Stimulated activated CD8-positive, alpha-beta memory T cell treated with anti-CD3 and anti-CD28 coated beads, Interleukin-4, amount 100 ng/mL, for 1 hour (primary cell): ENCODE measurements at places on chromosomes 2 and 18.

- no peak for DNase-seq
Measured at GRCh38 chr2:37468170-37468569, 123.7 kb downstream of the QPCT start.

DNA sequence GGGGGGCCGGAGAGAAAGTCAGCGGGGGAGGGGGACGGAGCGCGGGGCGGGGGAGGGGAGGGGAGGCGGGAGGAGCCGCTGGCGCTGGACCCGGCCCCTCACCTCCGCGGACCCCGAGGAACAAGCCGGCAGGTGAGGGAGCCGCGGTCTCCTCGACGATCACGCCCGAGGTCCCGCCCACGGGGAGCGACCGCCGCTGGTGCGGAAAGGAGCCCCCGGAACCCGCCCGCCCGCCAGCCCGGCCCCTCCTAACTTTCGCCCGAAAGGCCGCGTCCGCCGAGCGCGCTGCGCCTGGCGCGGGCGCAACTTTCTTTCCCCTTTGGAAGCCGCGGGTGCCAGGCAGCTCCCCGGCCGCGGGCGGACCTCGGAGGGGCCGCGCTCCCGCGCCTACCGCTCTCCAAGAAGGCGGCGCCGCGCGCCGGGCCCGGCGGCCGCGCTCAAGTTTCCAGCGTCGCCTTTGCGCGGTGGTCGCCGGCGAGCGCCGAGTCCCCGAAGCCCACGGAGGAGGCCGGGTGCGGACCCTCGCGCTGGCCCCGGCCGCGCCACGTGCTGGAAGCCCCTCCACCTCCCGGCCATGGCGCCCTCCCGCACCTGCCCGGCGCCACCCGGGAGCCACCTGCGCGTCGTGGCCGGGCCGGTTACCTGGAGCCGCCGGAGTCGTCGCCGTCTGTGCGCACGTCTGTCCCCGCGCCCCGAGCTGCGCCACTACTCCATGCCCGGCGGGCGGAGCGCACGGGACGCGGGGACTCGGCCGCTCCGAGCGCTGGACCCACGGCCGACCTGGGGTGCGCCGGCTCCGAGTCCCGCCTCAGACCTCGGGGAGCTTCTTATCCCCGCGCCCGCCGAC is at the start of gene ALKAL2:
Gene ALKAL2 (minus strand): TSS at position 181 of the 847 bp plus-strand sequence. CDS start 256 bp downstream, outside the sequence.
- DNase-seq = no peak

DNA sequence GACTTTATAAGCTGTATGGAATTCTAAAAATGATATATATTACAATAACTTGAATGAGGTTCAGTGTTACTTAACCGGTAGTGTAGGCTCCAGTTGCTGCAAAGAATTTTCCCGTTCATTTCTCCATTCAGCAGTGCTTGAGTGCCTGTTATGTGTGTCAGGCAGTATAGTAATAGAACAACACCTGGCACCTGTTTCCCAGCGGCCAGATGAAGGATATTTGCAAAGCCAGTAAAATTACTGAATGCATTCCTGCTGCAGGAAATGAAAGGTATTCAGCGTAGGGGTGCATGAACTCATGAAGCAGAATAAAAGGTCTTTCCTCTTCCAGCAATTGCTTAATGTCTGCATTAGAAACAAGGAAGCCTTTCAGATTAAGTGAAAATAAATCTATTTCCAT is 18.8 kb downstream of the YPEL5 start:
- no peak for DNase-seq

DNA sequence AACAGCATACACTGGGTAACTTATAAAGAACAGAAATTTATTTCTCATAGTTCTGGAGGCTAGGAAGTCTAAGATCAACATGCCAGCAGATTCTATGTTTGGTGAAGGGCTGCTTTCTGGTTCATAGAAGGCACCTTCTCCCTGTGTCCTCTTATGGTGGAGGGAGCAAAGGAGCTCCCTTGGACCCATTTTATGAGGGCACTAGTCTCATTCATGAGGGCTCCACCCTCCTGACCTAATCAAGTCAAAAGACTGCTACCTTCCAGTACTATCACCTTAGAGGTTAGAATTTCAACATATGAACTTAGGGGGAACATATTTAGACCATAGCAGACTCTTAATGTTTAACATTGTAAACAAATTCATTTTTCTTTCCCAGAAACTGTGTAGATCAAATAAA is 54.5 kb downstream of the ACVR1C start:
- DNase-seq = no peak

- DNase-seq = no peak
Measured at GRCh38 chr2:228602288-228602687, 420.8 kb upstream of the SPHKAP start.

DNA sequence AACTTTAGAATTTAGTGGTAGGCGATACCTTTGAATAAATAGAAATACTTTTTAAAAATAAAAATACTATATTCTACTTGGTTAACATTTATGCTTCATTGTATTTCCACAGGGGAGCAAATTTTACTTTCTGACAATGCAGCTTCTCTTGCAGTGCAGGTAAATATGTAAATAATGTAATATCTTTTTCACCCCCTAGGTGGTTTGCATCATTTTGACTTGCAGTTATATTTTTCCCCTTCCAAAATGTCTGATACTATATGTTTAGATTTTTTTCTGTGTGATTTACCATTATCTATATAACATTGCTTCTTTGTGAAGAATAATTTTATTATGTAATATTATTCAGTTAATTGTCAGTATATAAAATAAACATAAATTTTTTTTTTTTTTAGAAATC is 28.5 kb downstream of the MTX2 start:
- no peak for DNase-seq

GRCh38 chr2:134336352-134336751 is 82.5 kb downstream of the MGAT5 start:
- DNase-seq = no peak

- DNase-seq = no peak
Measured at GRCh38 chr18:48713309-48713708, 174.5 kb downstream of the CTIF start.

DNA sequence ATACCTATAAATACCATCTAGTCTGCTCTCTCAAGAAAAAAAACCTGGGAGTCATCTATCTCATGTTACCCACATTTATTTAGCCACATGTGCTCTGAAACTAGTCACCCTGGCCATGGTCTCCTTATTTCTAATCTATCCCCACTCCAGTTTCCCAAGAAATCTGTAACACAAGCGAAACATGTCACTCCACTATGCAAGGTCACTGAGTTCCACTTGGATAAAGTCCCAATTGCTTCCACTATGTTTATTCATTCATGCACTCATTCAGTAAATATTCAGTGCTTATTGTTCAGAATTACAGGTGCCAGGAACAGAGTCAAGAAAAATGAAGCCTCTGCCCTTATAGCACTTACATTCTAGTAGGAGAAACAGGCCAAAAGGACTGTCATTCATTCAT is 369.4 kb upstream of the CYRIA start:
- DNase-seq = no peak

DNA sequence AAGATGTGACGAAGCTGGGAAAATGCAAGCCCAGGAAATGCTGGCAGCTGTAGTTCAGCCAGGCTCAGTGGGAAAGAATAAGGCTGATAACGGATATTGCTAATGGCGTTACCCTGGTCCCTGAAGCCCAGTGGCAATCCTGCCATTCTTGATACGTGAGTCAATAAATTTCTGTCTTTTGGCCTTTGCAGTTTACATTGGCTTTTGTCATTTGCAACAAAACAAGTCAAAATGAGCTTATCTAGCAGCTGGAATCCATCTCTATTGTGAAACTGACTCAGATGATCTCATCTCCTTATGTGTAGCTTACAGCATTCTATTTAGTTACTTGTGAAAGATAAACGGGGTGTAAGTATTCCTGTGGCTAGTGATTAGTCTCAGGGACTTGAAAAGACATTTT is 43.8 kb downstream of the ARL6IP6 start:
- DNase-seq = no peak

- DNase-seq = no peak
Measured at GRCh38 chr2:27092696-27093429, 6.3 kb downstream of the KHK start.

GRCh38 chr2:48161628-48162027 is 255.3 kb upstream of the FBXO11 start:
- no peak for DNase-seq

GRCh38 chr2:218368150-218368528 is 11.5 kb downstream of the CATIP start:
- no peak for DNase-seq

DNA sequence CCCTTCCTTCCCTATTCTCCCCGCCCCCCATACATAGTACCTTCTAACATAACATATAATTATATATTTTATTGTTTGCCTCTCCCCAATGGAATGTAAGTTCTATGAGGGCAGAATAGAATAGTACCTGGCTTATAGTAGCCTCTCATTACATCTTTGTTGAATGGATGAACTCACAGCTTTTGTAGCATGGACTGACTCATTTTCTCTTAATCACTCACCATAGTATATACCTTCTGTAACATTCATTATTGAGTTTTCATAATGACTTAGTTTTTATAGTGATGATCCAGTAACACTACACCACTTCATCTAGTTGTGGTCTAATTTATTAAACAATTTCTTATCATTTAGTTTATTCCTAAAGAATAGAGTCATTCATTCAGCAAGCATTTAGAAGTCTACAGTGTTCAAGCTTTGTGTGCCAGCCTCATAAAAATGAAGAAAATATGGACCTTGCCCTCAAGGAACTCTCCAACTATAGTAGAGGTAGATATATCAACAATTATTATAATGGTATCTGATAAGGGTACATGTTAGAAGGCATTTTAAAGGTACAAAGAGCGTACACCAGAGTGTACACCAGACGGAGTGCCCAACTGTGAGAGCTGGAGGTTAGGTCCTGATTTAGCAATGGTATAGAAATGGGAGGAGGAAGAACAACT is 31.1 kb downstream of the NCOA1 start:
- DNase-seq = no peak

GRCh38 chr2:232415138-232415690 is 8.6 kb downstream of the ALPG start:
- DNase-seq = no peak

- DNase-seq = no peak
Measured at GRCh38 chr2:103738606-103739005, 976.8 kb downstream of the TMEM182 start.

- DNase-seq = no peak
Measured at GRCh38 chr2:832635-833034, 118.0 kb upstream of the SNTG2 start.

DNA sequence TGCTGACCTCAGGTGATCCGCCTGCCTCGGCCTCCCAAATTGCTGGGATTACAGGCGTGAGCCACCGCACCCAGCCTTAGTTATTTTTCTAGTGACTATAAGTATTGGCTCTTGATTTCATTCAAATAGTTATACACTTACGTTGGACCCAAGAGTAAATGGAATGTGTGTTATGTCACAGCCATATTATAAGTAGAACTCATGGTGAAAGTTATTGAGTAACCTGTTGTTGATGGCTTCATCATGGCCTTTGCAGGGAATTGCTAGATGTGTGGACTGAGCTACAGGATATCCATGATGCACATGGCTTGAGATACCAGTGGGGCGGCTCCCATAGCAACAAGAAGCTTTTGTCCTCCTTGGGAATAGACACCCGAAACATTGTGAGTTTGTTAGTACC is 44.7 kb downstream of the AFTPH start:
- no peak for DNase-seq

- no peak for DNase-seq
Measured at GRCh38 chr2:158797963-158798700, 3.0 kb downstream of the DAPL1 start.

DNA sequence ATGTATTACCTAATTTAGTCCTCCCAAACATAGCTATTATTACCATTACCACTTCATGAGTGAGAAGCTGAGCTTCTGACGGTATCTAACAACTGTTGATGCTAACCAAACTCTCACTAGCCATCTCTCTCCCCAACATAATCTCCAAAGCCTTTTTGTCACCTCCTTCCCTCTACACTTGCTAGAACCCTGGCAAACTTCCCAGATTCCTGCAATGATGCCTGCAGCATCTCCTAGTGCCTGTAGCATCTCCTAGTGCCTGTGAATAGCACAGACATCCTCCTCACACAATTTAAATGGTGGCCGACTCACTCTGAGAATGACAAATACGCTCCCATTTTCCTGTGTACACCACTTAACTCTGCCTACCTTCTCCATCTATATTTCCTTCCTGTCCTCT is 126.7 kb downstream of the STK39 start:
- DNase-seq = no peak

DNA sequence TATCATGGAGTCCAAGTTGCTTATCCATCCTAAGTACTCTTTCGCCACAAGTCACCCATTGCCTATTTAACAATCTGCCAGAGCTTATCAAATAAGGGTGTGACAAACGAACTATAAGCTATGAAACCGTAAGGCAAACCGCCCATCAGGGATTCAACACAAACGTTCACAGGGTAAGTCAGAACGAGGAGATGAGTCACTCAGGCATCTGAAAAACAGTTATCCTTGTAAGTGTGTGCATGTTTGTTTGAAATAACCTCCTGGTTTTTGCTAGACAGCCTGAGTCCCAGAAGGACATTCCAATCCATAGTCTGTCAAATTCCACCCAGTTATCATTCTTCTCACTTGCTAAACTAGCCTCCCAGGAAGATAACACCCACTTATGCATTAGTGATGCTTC is 299.1 kb downstream of the PAX3 start:
- DNase-seq = no peak

- no peak for DNase-seq
Measured at GRCh38 chr2:189659734-189660133, 1.5 kb upstream of the ASNSD1 start.

- no peak for DNase-seq
Measured at GRCh38 chr2:239710953-239711861, 310.4 kb upstream of the HDAC4 start.

GRCh38 chr18:38009320-38009719 is 443.7 kb upstream of the CELF4 start:
- DNase-seq = no peak

GRCh38 chr2:148122788-148123187 is 101.9 kb downstream of the MBD5 start:
- DNase-seq = no peak

DNA sequence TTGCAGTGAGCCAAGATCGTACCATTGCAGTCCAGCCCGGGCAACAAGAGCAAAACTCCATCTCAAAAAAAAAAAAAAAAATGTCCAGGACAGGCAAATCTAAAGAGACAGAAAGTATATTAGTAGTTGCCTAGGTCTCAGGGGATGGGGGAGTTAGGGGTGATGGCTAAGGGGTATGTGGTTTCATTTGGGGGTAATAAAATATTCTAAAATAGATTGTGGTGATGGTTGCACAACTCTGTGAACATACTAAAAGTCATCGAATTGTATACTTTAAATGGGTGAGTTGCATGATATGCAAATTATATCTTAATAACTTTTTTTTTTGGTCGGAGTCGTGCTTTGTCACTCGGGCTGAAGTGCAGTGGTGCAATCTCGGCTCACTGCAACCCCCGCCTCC is 34.2 kb upstream of the ACTR2 start:
- DNase-seq = no peak

GRCh38 chr2:166341426-166341825 is 34.3 kb downstream of the SCN9A start:
- no peak for DNase-seq

DNA sequence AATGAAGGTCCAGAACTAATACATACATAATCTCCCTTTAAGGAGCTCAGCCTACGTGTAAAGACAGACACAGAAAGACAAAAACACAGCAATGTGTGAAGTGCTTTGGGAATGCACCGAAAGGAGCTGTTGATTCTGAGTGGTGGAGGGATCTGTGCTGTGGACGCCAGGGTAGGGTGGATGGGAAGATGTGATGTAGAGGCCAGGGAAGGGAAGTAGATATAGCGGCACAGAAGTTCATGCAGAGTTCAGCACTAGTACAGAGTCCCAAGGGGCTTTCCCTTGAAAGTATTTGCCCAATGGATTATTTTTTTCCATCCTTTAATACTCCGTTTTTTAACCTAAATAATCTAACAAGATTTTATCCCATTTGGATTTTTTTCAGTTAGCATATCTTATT is 32.1 kb upstream of the DOCK10 start:
- DNase-seq = no peak
